ENCODE measurements at places on chromosomes 2 and 18. TPM values are rescaled to one million over a fixed set of nuclear protein-coding genes. Genes with fewer than 3 reads are reported as not detected.

The CMPK2 gene
- 12.8 TPM for total RNA-seq

The CTNNA2 gene
- total RNA-seq = not detected

The DCDC2C gene
- not detected for total RNA-seq

The NDUFAF7 gene
- 19.6 TPM for total RNA-seq

The IL36G gene
- not detected for total RNA-seq

The ACYP2 gene
- total RNA-seq = 10.7 TPM

The SERPINB2 gene
- total RNA-seq = 143 TPM

The ZNF397 gene
- total RNA-seq = 7.7 TPM

The SPC25 gene
- total RNA-seq = 1.3 TPM

The EPHA4 gene
- total RNA-seq = 19.0 TPM

The TMEM163 gene
- 0.63 TPM for total RNA-seq

The CENPA gene
- total RNA-seq = 0.63 TPM

The TGFA gene
- total RNA-seq = 0.63 TPM

The ZNF892 gene
- 1.2 TPM for total RNA-seq

The ALMS1 gene
- 30.2 TPM for total RNA-seq

The LAMA3 gene
- under 0.01 TPM for total RNA-seq

The SULT6B1 gene
- not detected for total RNA-seq

The FBXO15 gene
- total RNA-seq = 0.63 TPM

The KCNK3 gene
- 0.21 TPM for total RNA-seq

The POTEF gene
- total RNA-seq = not detected

The PAX8 gene
- 0.31 TPM for total RNA-seq

The GLB1L gene
- total RNA-seq = 3.4 TPM

The GLI2 gene
- not detected for total RNA-seq

The MC2R gene
- total RNA-seq = under 0.01 TPM

The KIF5C gene
- 4.4 TPM for total RNA-seq

The CNDP1 gene
- total RNA-seq = not detected

The TNFRSF11A gene
- 1.4 TPM for total RNA-seq

The CLK1 gene
- 635 TPM for total RNA-seq

The RNF181 gene
- 55.9 TPM for total RNA-seq

The FZD7 gene
- total RNA-seq = 0.63 TPM

The STEAP3 gene
- total RNA-seq = 1.5 TPM

The GALNT5 gene
- under 0.01 TPM for total RNA-seq

The ANKRD62 gene
- total RNA-seq = not detected

The ABCG8 gene
- not detected for total RNA-seq

The DSG1 gene
- not detected for total RNA-seq

The GRB14 gene
- total RNA-seq = 2.0 TPM

The GKN1 gene
- 0.31 TPM for total RNA-seq

The SLC8A1 gene
- 51.2 TPM for total RNA-seq

The SCYGR5 gene
- not detected for total RNA-seq

The DCC gene
- under 0.01 TPM for total RNA-seq

The TUBA4A gene
- total RNA-seq = 108 TPM

The CACNB4 gene
- total RNA-seq = 0.84 TPM

The TPGS2 gene
- 35.5 TPM for total RNA-seq

The DUSP2 gene
- 891 TPM for total RNA-seq

The CCL20 gene
- total RNA-seq = 130 TPM

The C2orf81 gene
- total RNA-seq = 0.94 TPM

The DNER gene
- 0.21 TPM for total RNA-seq

The CHRNG gene
- total RNA-seq = not detected

The MATN3 gene
- not detected for total RNA-seq

The SRD5A2 gene
- not detected for total RNA-seq

The STARD6 gene
- total RNA-seq = not detected

The PLGLB2 gene
- 0.52 TPM for total RNA-seq

The PCARE gene
- under 0.01 TPM for total RNA-seq

The SH3RF3 gene
- 2.2 TPM for total RNA-seq

The SCLY gene
- 4.6 TPM for total RNA-seq

The TSPYL6 gene
- total RNA-seq = not detected

The WNT10A gene
- 1.5 TPM for total RNA-seq

The INHBB gene
- 0.10 TPM for total RNA-seq

The SLC35F6 gene
- 30.3 TPM for total RNA-seq

Measured in mononuclear cell (primary cell).